Common myeloid progenitor, CD34-positive (primary cell): ENCODE measurements at places on chromosomes 16 and 17.

- H3K27me3 ChIP-seq, result no peaks in the 10 kb centered on the region
- H3K36me3 ChIP-seq, result no peaks in the 10 kb centered on the region
- no peak overlapping the region for H3K4me3 ChIP-seq
- H3K27ac ChIP-seq, result no peak overlapping the region
These were observed 36.6 kb upstream of the TNRC6A start for GRCh38 chr16:24692854-24693253.

DNA sequence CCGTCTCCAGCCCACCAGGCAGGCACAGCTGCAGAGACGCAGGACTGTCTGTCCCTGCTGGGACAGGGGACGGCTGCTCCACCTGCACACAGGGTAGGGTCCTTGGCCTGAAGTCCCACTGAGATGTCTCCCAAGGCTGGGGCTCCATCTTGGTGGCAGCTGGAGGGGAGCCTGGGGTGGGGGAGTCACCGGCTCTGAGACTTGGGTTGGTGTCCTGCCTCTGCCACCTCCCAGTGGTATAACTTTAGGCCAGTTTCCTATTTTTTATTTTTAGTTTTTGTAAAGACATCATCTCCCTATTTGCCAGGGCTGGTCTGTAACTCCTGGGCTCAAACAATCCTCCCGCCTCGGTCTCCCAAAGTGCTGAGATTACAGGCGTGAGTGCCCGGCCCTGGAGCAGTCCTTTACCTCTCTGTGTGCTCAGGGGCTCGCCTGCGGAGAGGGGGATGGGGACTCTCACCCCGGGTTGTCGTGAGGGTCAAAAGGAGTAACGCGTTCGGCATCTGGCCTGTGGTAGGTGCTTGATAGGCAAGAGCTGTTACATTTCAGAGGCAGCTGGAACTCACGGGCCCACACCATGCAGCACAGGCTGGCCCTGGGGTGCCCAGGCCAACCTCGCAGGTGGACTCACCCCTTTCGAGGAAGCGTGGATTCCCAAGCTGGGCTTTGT lies 46.6 kb upstream of the DOC2B start:
- no peak for DNase-seq
- H3K4me3 ChIP-seq, result no peak overlapping the region
- no peak overlapping the region for H3K27ac ChIP-seq
- H3K36me3 ChIP-seq, result no peaks in the 10 kb centered on the region
- H3K4me1 ChIP-seq, result peaks cover 3% of the 10 kb centered on the region
- H3K27me3 ChIP-seq, result no peaks in the 10 kb centered on the region

GRCh38 chr17:78710607-78711006 lies 71.5 kb downstream of the CYTH1 start:
- H3K4me3 ChIP-seq, result no peak overlapping the region
- H3K27me3 ChIP-seq, result no peaks in the 10 kb centered on the region
- no peak for DNase-seq
- H3K27ac ChIP-seq, result no peak overlapping the region
- peaks cover 10% of the 10 kb centered on the region for H3K4me1 ChIP-seq

- H3K27me3 ChIP-seq, result no peaks in the 10 kb centered on the region
- no peak overlapping the region for H3K4me3 ChIP-seq
- no peak overlapping the region for H3K27ac ChIP-seq
- DNase-seq, result peak; percentile 73
- no peaks in the 10 kb centered on the region for H3K4me1 ChIP-seq
These were observed 470 bp upstream of the CDK3 start for GRCh38 chr17:76000016-76000754.

GRCh38 chr17:80981062-80981902 lies 10.4 kb upstream of the CHMP6 start:
- H3K27ac ChIP-seq, result no peak overlapping the region
- no peaks in the 10 kb centered on the region for H3K27me3 ChIP-seq
- no peak overlapping the region for H3K4me3 ChIP-seq
